ENCODE measurements at places on chromosomes 7 and 10.

- no peak for DNase-seq
Observed at GRCh38 chr7:132536654-132537395, 39.4 kb downstream of the PLXNA4 start.

DNA sequence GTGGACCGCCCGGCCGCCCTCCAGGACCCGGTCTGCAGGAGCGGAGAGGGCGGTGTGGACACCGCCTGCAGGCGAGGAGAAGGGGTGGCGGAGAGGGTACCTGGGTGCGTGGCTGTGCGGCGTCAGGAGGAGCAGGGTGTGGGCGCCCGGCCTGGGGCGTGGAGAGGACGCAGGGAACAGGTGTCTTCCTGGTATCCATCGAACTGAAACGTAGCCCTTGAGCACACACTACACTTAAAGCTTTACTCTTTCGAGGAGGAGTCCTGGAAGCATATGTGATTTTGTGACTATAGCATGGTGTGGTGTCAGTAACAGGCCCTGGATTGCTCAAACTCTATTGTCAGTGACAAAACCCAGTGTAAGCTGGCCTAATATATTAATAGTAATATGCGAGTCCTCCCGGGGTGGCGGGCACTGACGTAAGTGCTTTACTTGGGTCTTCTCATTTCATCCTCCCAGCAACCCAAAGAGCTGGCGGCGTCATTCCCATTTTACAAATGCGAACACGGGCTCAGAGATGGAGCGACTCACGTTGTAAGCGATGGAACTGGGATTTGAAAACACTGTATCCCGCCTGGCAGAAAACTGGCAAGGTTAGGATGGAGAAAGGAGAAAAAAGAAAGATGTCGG is 508 bp upstream of the TECPR1 start:
- no peak for DNase-seq

DNA sequence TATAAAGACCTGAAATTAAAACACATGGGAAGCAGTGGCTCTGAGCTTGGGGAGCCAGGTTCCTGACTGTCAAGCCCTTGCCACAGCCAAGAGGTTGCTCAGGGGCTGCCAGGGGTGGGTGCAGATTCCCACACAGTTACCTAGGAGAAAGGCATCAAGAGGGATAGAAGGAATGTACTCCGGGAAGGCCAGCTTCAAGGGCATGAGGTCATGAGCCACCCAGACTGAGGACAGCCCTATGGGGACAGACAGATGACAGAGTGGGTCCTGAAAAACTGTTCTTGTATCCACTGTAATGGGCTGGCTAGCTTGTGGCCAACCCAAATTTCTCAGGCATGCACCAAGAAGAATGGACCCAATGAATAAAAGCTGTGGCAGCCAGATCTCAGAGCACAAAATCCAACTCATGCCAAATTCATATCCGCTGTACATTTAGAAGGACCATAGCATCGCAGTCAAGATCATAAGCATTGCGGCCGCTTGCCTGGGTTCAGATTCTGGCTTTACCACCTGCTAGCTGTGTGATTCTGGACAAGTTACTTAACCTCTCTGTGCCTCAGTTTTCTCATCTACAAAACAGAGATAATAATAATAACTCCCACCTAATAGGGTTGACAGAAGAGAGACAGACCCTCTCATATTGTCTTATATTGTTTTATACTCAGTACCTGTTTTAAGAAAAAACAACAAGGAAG is 44.9 kb upstream of the KCNMA1 start:
- DNase-seq: no peak

DNA sequence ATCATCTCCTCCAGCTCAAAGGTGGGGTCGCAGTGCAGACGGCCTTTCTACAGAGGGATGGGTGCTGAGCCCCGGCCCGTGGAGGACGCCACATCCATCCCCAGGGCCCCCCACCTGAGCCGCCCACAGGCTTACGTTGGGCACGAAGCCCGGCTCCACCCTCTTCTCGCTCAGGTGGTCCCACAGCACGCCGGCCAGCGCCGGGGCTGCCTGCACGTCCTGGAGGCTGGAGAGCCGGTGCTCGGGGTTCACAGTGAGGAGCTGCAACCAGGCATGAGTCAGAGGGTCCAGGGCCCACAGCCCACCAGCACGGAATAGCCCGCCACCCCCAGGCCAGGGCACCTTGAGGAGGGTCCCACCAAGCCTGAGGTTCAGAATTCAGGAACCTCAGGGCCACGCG is 36.0 kb downstream of the DPYSL4 start:
- no peak for DNase-seq

GRCh38 chr7:86431761-86432160 is 211.9 kb upstream of the GRM3 start:
- DNase-seq: no peak

DNA sequence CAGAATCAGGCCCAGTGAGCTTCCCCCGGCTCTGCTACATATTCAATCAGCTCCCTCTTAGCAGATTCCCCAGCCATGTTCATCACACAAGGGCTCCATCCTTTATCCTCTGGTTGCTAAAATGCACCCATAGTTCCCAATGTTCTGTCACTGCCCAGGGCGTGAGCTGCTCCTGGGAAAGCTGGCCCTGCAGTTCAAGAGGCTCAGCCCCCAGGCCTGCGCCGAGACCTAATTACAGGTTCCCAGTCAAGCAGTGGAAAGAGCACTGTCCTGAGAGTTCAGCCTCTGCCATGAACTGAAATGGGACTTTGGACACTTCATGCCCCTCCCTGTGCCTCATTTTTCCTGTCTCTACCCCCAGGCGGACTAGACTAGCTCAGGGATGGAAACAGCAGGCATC is 75.6 kb downstream of the GPR26 start:
- DNase-seq: no peak

GRCh38 chr10:24277771-24278170 is 68.8 kb downstream of the KIAA1217 start:
- DNase-seq: no peak

GRCh38 chr10:71082960-71083715 is 129.2 kb upstream of the UNC5B start:
- peak; percentile 15 for DNase-seq

DNA sequence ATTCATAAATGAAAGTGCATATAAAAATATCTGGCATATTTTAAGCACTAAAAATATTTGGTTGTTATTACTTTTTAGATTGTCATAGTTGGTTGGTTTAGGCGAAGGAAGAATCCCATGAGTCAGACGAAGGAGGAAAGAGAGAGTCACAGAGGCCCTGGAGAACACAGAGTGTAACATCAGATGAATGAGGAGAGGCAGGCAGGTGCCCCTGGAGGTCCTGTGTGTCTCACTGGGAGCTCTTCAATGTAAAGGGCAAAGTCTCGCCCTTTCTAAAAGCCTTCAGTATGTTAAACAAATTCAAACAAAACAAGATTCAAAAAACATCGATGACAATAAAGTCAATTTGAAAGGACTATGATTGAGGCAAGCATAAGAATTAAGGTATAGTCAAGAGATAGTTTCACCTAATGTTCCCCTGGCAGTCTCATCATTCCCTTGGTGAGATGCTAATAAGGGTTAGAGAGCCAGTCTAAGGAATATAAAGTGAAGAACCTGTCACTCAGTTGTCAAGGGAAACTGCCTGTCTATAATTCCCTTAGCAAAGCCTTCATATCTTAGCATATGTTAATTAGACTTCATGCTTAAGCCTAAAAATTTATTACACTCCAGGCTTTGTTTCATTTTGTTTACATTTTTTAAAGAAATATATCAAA is 194.3 kb downstream of the TPK1 start:
- DNase-seq: no peak

DNA sequence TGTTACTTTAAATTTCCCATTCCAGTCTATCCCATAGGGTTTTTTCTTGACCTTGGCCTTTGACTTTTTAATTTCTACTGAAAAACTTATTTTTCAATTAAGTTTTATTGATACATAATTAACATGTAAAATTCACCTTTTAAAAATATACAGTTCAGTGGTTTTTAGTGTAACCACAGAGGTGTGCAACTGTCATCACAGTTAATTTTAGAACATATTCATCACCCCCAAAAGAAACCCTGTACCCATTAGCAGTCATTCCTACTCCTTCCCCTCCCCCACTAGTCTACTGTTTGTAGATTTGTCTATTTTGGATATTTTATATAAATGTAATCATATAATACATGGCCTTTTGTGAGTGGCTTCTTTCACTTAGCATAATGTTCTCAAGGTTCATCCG is 96.5 kb upstream of the GJD4 start:
- DNase-seq: no peak

GRCh38 chr7:45687721-45688120 is 113.6 kb downstream of the ADCY1 start:
- peak; percentile 10 for DNase-seq

DNA sequence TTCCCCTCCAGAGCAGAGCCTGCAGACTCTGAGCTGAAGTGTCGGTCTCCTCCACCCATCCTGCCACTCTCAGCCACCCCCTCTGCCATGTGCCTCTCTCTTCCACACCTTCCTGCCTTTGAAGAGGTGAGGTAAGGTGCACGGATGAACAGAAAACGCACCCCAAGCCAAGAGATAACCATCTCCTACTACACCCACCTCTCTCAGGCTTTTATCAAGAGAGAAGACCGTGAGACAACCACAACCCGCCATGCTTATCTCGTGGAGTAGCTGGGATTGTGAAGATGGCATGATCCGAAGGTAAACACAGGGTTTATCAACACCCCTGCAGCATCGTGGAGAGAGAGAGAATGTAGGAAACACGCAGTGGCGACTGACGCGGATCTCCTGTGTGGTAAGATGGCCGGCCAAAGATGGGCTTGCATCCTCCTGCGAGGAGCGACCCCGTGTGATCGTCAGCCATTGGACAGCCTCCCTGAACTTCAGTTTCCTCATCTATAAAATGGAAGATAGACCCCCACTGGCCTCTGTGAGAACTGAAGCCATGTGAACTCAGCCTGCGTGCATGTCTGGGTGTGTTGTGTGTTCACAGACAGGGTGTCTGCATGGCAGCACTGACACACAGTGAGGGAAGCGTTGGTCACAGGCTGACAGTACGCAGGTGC is 219.0 kb downstream of the DIP2C start:
- peak; percentile 18 for DNase-seq

DNA sequence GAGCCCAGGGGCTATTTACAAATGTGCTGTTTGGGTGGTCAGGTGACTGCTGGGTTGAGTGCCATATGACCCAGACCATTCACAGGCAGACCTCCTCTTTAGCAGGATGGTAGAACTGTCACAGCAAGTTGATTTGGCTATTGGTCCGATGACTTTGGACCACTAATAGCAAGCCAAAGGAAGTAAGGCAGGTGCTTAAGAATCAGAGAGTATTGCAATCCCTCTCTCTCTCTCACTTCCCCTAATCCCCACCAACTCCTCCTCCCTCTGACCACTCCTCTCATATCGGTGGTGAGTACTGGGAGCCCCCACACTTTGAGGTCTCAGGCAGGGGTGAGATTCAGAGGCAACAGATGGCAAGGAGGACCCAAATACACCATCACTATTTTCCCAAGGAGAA is 165.3 kb downstream of the TRIL start:
- DNase-seq: no peak

DNA sequence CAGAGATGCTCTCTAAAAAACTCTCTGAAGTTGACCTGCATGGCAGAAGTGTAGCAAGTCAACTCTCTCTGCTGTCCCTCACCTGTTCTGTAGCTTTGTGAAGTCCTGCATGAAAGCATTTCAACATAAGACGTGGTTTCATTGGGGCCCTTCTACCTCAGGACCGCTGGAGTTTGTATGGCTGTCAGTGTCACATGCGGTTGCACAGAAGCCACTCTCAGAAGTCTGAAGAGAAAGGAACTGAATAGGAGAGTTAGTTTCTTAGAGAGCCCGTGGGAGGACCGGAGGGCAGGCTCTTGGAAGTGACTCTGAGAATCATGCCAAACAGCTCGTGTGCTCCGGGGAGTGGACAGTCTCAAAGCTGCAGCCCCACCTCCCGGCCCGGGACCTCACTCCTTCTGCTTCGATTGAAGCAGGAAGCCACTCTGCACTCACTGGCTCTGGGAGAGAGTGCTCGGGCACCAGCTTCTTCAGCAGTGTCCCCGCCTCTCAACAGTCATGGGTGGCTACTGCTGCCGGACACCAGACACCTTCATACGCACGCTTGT is 486.7 kb downstream of the SDK1 start:
- no peak for DNase-seq

DNA sequence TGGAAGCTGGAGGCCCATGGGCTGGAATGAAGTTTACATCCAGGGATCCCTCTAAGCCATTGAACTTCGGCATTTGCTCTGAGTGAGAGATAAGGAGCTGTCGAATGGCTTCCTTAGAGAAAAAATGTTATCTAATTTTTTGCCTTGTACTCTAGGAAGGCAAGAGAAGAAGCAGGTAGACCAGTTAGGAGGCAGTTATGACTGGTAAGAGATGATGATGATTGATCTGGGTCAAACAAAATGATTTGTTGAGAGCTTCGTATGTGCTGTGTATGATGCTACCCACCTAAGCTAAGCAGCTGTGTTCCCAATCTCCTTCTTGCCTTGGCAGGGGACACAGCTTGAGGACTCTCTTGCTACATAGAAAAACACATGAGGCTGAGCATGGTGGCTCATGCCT is 370.2 kb downstream of the LRMDA start:
- no peak for DNase-seq

GRCh38 chr7:158106272-158106671 is 481.4 kb downstream of the PTPRN2 start:
- no peak for DNase-seq

DNA sequence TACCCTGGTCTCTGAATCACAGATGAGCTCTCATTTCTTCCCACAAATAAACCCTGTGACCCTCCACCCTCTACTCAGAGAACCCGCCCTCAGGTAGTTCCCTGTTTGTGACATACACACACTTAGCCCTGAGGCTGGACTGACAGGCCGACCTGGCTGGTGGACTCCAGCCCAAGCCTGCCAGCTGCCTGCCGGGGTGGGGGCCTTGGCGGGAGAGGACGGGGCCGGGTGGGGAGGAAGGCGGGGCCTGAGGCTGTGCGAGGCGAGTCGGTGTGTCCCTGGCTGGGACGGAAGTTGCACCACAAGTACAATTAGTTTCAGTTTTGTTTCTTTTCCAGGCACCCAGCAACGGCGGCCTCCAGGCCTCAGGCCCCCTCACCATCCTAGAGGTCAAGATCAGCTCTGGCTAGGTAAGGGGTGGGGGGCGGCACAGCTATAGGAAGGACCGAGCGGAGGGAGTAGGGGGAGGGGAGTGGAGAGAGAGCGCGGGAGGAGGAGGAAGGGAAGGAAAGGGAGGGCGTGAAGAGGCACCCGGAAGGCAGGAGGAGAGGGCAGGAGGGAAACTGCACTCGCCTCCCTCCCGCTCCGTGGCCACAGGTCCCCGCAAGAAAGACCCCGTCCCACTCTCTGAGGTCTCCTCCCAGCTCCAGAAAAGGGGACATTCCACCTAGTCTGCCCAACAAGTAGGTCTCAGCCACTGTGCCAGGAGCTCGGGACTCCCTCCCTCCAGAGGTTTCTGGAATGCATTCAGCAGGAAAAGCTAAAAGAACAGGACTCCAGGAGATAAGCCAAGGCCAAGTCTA is at the start of gene TRIM56:
TSS of gene TRIM56 (plus strand) at position 320 of the 803 bp plus-strand sequence. CDS start 1,832 bp downstream, outside the sequence.
- DNase-seq: peak; percentile 89

GRCh38 chr10:3502673-3503072 is 282.3 kb downstream of the KLF6 start:
- DNase-seq: no peak

DNA sequence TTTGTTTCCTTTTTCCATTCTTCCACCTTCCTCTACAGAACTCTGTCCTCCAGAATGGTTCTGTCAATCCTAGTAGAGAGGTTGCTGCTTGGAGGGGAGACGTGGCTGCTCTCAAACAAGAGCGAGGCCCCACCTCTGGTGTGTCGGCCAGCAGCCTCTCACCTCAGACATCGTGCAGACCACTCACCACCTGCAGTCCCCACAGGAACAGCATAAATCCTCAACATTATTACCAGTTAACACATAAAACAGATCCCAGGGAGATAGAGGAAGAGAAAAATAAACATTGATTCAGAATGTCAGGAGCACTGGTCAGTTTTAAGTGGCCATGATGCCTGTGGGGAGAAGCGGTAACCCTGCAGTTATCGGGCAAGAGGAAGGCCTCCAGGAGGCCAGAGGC is 485.9 kb upstream of the DPP6 start:
- no peak for DNase-seq

All from H9 (cell line).